IMR-90 (cell line): ENCODE measurements at places on chromosomes 1 and 21. TPM values are rescaled to one million over a fixed set of nuclear protein-coding genes. Genes with fewer than 3 reads are reported as not detected.
A peak's percentile ranks its signal among the peaks of the same experiment; 100 is the strongest.

DNA sequence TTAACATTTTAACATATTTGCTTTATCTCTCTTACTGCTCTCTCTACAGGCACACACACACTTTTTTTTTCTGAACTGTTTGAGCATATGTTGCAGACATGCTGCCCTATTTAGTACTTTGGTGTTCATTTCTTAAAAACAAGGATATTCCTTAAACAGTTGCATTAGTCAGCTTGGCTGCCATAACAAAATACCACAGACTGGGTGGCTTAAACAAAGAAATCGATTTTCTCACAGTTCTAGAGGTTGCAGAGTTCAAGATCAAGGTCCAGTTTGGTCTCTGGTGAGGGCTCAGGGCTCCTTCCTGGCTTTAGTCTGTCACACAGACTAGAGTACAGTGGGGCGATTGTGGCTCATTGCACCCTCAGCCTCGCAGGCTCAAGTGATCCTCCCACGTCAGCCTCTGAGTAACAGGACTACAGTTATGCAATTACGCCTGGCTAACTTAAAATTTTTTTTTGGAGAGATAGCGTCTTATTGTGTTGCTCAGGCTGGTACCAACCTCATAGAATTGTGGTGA, 46.7 kb downstream of the RPRD2 start:
- DNase-seq: peak; percentile 43

DNA sequence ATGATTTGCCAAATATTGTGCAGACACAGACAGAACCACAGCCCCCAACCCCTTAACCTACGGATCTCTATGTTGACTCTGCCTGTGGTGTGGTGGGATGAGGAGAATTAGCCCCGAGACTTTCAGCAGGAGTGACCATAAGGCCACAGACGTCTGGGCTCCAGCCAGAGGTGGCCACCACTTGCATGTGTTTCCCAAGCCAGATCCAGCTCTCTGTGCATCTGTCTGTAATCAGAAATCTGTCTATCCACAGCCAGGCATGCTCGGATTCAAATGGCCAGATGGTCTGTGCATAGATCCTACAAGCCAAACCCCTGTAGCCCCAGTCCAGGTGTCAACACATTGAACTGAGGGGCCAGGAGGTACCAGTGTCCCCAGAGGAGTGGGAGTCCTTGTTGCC, 140.6 kb downstream of the SYF2 start:
- DNase-seq: no peak

- no peak for DNase-seq
These were observed 411.6 kb upstream of the ZRANB2 start for GRCh38 chr1:71492298-71493041.

DNA sequence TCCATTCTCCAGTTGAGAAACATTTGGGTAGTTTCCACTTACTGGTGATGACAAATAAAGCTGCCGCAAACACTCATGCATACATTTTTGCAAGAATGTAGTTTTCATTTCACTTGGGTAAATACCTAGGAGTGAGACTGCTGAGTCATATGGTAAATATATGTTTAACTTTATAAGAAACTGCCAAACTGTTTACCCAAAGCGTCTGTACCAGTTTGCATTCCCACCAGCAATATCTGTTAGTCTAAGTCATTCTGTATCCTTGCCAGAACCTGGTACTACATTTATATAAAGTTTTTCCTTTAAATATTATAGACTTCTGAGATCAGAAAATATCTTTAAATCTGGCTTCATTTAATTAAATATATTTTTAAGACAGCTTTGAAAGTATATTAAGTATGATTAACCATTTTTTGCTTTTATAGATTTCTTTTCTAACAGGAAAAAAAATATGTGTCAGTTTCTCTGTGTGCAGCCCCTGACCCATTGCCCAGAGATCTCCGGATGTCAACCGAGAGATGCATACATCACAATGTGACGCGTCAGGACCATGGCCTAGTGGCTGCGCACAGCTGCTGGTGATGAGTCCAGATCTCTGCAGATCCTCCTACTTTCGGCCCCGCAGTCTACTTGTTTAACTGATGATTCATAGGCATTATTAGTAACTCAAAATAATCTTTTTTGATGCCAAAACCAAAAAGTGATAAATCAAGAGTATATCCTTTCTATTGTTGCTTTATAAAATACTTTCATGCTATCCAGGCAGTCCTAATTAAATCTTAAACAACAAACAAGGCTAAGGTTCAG, 227.1 kb upstream of the MAP1LC3C start:
- DNase-seq: no peak

The NCAM2 gene
- total RNA-seq: 5.0 and 5.6 TPM in 2 replicates

The GLIS1 gene
- 0.18 and 0.28 TPM in 2 replicates for total RNA-seq

The RGS8 gene
- total RNA-seq: not detected in 2 replicates
